ENCODE measurements at places on chromosomes 4 and X.

DNA sequence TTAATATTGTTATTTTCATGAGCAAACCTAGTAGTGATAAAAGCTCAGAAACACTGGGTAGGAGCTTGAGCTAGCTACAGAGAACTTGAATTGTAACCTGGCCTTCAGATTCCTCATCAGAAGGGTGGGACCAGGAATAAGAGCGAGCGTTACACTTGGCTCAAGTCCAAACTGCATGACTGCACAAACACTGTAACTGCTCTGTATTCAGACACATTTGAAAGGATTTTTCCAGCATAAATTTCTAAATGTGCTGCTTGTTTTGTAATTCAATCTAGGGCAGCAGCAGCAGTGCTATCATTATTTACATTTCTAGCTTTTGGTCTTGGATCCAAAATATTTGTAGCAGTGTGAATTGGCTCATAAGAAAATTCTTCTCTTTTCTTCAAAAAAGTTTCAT, 133.0 kb upstream of the TMLHE start:
- no peak for DNase-seq

GRCh38 chrX:111260451-111260850, 9.8 kb downstream of the CAPN6 start:
- no peak for DNase-seq

- no peak for DNase-seq
Observed at GRCh38 chr4:1049591-1049905, 38.1 kb downstream of the FGFRL1 start.

- no peak for DNase-seq
Observed at GRCh38 chr4:16607241-16608066, 291.0 kb downstream of the LDB2 start.

GRCh38 chr4:94345969-94346368, 3.3 kb upstream of the HPGDS start:
- DNase-seq: no peak

DNA sequence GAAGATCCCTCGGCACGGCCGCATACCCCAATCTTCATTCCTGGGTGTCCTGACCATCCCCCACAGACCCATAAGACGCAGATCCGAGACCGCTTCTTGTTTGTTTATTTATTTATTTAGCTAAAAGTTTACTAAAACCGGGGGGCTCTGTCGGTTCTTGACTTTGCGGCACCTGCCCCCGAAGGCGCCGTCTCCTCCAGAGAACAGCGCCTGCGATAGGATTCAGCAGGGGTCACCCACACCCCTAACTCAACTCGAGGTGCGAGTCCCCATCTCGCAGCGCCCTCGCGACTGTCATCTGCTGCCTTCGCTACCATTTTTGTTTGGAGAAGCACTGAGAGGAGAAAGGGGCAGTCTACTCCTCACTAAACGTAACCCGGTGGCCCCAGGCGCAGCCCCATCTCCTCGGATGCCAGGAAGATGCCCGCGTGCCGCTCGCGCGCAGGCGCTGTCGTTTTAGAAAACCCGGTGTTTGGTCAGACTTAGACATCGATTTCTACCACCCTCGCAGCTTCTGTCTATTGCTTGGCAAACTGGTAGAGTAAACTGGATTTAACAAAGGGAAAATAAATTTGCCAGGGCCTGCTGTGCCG, 18.9 kb upstream of the GPR101 start:
- no peak for DNase-seq

GRCh38 chr4:185096032-185096653, 46.9 kb upstream of the SLC25A4 start:
- DNase-seq: no peak

GRCh38 chr4:98473046-98473445, 185.4 kb downstream of the TSPAN5 start:
- no peak for DNase-seq

DNA sequence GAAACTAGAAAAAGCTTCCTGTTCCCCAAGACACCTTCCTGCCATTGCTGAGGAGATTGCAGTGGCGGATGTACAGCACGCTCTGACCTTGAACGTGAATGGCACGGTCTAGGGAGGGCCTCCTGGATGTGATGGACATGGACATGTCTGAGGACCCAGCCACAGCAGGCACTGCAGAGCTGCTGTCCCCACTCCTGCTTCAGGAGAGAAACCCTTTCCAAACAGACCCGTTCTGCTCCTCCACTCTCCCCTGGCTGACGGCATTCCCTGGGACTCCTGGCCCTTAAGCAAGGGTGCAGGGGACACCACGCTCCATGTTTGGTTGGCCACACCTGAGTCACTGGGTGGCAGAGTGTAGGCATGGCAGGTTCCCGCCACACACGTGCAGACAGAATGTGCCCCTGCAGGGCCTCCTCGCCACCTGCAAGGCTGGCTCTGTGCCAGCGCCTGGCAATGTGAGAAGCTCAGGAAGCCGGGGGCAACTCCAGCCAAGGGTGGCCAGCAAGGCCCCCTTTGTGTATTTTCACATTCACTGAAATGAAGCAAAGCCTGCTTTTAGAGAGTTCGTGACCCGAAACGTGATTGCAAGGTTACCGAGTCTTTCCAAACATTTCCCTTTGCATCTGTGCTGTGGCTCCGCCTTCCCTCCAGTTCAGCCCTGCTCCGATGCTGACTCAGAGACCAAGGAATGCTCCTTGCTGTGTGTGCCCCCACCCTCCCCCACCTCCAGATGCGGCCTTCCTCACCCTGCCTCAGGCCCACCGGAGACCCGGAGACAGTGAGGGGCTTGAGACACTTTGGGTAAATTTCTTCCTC, 46.1 kb downstream of the HTRA3 start:
- DNase-seq: no peak

DNA sequence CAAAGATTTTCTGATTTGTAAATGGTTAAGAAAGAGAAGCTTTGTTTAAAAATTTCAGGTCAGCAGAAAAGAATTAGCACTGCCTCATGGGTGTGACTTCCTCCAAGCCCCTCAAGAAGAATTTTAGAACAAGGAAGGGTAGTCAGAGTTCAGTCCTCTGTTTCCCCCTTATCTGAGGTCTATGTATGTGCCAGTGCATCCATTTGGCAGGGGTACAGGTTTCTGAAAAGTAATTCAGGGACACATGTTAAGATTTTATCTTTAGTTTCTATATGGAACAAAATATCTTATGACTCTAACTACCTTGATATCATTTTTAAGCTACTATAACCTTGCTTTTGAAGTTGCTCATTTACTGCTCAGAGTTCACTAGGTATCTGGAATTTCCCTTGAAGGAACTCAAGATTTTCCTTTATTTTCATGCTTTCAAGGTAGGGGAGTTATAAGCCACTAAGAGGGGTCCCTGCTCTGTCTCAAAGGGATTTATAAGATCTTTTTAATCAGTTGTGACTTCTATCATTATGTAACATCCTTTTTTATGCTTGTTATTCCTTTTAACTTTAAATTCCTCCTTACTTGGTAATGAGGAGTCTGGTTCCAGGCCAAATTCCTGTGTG, 24.4 kb upstream of the PLK4 start:
- no peak for DNase-seq

GRCh38 chrX:150772150-150772970, 79.2 kb downstream of the MTMR1 start:
- no peak for DNase-seq

GRCh38 chr4:24433515-24434214, 150.7 kb downstream of the DHX15 start:
- no peak for DNase-seq

GRCh38 chrX:48003758-48004457, at the start of gene ZNF182:
TSS of gene ZNF182 (minus strand) at chrX:48003989. CDS start at chrX:48002609, 1,380 bp downstream.
- peak; percentile 55 for DNase-seq

DNA sequence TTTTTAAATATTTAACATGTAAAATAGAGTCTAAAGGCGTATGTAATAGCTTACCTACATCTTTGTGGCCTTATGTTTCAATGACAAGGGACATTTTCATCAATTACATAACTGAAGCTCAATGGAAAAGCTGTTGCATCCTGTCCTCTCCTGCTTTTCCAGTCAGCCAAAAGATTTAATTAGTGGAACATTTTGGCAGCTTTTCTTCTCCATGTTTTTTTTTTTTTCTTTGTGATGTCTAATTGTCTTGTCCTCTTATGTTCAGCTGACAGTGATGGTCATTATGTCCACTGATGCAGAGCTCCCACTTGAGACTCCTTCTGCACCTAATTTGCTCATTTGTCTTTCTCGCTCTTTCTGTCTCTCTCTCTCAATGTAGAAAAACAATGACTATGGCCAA, 422.2 kb downstream of the GABRG1 start:
- DNase-seq: peak; percentile 19

DNA sequence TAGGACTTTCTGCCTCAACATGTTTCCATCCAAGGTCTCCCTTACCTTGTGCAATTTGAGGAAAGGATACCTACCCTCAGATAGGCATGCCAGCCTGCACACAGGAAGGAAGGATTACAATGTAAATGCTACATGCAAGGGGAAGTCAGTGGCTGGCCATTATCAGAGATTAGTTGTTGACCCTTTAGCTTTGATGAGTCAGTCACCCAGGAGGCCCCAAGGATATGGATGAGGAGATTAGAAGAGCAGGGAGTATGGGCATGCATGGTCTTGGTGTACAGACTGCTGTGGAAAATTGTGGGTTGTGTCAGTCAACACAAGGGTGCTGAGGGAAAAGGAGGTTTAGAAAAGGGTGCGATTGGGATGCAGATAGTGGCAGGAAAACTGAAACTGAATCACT, 92.0 kb downstream of the GUCY2F start:
- no peak for DNase-seq

DNA sequence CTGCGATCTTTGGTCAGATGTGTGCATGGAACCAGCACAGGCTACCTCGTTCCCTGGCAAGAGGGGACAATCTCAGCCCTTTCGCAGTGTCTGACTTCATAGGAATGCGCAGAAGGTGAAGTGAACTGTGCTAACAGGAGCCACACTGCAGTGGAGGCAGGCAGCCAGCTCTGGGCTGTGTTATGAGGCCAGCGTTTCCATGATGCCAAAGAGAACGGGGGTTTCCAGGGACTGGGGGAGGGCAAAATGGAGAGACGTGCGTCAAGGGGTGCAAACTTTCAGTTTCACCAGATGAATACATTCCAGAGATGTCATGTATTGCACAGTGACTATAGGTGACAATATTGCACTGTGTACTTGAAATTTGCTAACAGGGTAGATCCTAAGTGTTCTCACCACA, 30.4 kb downstream of the CLDN34 start:
- DNase-seq: no peak

GRCh38 chr4:147093206-147093605, 147.5 kb upstream of the TTC29 start:
- no peak for DNase-seq

DNA sequence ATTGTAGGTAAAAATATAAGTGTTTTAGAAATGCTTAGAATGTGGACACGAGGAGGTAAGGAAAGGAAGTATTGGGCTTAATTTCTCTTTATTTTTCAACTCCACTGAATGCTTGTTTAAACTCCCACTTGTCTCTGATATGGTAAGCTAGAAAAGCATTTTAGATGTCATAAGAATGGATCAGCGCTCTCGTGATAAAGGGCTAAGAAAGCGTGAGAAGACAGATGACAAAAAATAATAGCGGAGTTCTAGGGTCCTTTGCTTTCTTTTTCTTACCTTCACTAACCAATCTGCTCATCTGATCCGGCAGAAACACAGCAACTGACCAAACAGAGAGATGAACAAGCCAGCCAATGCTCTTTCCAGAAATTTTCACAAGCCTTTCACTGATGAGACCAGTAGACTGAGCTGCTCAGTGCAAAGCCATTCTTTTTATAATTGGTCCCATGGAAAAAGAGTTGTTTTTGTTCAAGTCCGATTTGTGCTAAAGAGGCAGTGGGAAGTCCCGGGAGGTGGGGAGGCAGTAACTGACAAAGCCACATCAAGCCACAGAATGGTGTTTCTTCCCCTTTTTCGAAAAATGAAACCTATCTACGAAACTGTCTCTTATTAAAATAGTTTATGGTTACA, at the start of gene TASL:
Gene TASL, minus strand, starts transcription at position 405 of the 630 bp plus-strand sequence. CDS start 17,411 bp downstream, outside the sequence.
- no peak for DNase-seq

DNA sequence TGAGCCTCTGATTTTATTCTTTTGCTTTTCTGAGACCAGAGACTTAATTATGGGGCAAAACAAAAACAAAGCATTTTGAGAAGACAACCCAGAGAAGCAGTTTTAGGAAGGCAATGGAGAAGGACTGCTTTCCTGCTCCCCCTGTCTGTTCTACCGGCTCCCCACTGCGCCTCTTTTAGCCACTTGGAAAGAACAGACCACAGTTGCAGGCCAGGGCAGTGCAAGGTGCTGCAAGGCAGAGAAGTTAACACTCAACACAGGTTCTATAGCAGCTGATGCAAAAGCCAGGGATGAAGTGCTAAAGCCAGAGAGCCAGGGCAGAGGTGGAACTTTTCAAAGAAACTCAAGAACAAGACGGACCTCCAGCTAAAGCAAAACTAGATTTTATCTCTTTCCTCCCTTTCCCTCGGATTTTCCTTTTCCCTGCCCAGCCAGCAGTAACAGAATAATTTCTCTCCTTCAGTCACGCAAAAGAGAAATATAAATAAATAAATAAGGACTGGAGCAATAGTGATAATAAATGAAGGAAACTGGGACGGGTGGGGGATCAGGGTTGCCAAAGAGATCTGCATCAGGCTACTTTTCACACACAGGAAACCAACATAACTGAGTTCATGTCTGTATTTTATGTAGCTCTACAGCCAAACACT, 10.4 kb downstream of the SH3RF1 start:
- no peak for DNase-seq

- no peak for DNase-seq
Observed at GRCh38 chrX:131288738-131289511, at the start of gene IGSF1. TSS of gene IGSF1 (minus strand) at chrX:131289306. CDS start at chrX:131286674, 2,632 bp downstream.

- DNase-seq: no peak
Observed at GRCh38 chr4:5471691-5472090, 236.7 kb downstream of the EVC2 start.

- DNase-seq: no peak
Observed at GRCh38 chrX:30008031-30008430, 207.3 kb upstream of the MAGEB2 start.

- DNase-seq: no peak
Observed at GRCh38 chr4:150322646-150323045, 244.4 kb downstream of the DCLK2 start.

DNA sequence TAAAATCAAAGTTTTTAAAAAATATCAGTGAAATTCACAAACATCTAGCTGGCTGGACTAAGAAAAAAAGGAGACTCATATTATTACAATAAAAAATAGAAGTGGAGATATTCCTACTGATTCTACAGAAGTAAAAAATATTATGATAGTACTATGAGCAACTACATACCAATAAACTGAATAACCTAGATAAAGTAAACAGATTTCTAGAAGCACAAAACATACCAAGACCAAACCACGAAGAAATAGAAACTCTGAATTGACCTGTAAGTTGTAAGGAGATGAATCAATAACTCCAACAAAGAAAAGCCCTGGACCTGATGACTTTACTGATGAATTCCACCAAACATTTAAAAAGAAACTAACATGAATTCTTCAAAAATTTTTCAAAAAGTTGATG, 867.3 kb downstream of the PCDH18 start:
- DNase-seq: no peak

GRCh38 chr4:8048856-8049676, 109.4 kb upstream of the AFAP1 start:
- no peak for DNase-seq

Data from cerebellar nuclear complex (tissue), 1 donor.